ENCODE measurements at places on chromosomes 4 and X.
A peak's percentile ranks its signal among the peaks of the same experiment; 100 is the strongest.

GRCh38 chr4:8325291-8325973 is 55.9 kb downstream of the HTRA3 start:
- no peak for DNase-seq

GRCh38 chrX:121349263-121349662 is 301.9 kb downstream of the GLUD2 start:
- no peak for DNase-seq

DNA sequence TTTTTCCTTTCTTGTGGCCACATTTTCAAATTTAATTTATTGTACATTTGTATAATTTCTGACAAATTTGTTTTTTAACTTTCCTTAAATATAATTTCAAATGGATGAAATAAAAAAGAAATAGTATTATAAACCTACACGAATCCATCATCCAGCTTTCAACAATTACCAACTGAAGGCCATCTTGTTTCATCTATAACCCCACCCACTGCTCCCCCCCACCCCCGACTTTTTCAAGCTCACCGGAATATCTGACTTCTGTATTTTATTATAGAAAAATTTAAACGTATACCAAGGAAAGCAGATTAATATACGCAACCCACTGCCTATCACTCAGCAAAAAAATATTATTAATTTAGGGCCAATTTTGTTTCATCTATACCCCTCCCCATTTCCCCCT is 1.1 kb downstream of the MORF4L2 start:
- DNase-seq: no peak

GRCh38 chrX:11352296-11352741 is 59.1 kb downstream of the AMELX start:
- DNase-seq: no peak

- no peak for DNase-seq
These were observed 668.1 kb upstream of the CPEB2 start for GRCh38 chr4:14334166-14334565.

DNA sequence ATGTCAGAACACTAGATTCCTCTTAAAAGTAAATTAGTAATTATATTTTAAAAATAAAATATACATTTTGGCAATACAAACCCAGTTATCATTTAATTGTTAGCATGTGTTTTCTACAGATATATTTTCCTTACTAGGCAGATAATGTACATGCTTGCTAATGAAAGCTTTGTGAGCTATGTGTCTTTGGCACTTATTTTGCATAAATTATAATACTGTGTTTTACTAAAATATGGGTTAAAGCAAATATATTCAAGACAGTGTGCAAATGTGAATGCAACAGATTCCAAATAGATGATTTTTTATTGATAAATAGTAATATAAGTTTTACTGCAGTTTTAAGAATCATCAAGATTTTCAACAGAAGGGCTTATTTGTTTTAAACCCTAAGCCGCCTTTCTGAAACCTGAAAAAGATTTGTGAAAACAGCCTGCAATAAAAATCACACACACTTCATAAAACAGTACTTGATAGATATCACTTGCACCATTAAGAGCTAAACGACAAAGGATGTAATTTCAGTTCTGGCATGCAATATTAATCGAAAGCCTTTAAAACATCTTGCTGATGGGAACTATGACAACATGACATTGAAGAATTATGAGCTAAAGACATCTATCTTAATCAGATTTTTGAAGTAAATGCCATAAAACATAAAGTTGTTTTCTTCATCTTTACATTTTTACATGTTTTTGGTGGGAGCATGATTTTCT is 333.3 kb downstream of the DCTD start:
- DNase-seq: no peak

- DNase-seq: no peak
These were observed 300.1 kb upstream of the TRAM1L1 start for GRCh38 chr4:117385526-117385925.

GRCh38 chr4:98248934-98249333 is 12.2 kb upstream of the RAP1GDS1 start:
- no peak for DNase-seq

GRCh38 chr4:185270037-185270436 is 60.6 kb downstream of the SNX25 start:
- no peak for DNase-seq

DNA sequence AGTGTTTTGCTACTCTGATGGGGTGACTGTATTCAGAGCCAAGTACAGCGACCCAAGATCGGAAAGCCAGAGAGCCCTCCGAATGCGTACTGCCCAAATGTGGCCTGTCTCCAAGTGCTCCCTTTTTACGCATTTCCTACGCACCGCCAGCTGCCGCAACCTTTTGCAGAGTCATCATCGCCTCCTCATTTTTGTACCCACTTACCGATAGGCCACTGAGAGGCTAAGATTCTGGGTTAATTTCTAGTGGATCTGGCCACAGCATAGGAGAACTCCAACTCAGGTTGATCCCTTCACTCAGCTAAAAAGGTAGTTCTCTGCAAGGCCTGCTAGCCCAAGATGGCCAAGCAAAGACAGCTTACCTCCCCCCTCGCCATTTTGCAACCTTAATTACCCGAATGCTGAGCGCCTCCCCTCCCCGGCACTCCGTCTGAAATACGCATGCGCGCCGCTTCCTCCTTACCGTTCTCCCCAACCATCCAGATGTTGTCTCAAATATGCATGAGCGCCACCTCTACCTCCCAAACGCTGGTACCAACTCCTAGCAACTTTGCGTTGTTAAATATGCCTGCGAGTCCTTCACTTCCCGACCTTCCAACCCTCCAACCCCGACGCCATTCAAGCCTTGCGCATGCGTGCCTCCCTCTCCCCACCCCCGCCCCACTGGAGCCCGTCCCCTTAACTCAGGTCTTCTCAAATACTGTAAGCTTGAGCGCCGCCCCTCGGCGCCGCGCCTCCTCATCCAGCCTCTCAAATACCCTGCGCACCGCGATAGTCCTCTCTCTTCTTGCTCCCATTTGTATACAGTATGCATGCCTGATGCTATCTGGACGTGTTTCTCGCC is 11.8 kb upstream of the ZCCHC13 start:
- DNase-seq: peak; percentile 68

DNA sequence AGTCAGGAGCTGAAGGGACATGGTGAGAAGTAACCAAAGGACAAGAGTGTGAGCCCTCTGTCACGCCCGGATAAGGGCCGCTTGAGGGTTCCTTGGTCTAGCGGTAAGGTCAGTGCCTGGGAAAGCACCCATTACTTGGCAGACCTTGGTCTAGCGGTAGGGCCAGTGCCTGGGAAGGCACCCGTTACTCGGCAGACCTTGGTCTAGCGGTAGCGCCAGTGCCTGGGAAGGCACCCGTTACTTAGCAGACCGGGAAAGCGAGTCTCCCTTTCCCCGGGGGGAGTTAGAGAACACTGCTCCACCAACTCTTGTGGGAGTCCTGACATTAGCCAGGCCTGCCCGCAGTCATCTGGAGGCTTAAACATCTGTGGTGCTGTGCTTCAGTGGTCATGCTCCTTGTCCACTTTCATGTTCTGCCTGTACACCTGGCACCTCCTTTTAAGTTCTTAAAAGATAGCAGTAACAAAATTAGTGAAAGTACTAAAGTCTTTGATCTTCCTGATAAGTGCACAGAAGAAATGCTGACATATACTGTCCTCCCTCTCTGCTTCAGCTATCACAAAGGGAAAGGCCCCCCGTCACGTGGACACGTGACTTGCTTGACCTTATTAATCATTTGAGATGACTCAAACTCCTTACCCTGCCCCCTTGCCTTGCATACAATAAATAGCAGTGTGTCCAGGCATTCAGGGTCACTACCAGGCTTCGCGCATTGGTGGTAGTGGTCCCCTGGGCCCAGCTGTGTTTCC is 9.3 kb upstream of the SEC24B start:
- no peak for DNase-seq

- DNase-seq: no peak
These were observed 91.0 kb downstream of the ARHGAP24 start for GRCh38 chr4:85565761-85566480.

DNA sequence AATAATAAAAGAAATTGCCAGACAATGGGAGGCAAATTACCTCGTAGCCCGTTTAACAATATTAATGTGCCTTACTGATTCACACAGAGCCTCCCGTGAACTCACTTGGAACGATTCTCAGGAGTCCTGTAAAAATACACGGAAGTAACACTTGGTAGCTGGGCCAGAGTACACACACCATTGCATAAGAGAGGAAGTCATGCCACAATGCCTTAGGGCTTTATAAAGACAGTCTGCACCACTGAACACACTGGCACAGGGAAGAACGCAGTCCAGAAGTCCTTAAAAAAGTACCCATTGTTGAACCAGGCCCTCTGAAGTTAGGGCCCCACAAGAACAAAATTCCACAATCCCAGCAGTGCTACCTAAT is 15.1 kb downstream of the SLC2A9 start:
- no peak for DNase-seq

- DNase-seq: no peak
These were observed 353.3 kb downstream of the OPHN1 start for GRCh38 chrX:68079961-68080360.

GRCh38 chr4:141638230-141638629 is 1.8 kb downstream of the IL15 start:
- DNase-seq: no peak

DNA sequence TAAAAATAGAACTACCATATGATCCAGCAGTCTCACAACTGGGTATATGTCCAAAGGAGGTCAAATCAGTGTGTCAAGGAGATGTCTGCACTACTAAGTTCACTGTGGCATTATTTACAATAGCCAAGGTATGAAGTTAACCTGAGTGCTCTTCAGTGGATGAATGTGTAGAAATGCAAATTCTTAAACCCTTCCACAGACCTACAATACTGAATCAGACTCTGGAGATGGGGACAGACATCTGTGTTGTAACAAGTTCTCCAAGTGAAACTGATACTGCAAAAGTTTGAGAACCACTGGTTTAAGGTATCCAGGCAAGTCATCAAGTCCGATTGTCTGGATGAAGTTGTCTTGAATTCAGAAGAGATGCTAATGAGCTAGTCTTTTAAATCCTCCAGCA is 38.5 kb downstream of the SMAD1 start:
- DNase-seq: no peak

DNA sequence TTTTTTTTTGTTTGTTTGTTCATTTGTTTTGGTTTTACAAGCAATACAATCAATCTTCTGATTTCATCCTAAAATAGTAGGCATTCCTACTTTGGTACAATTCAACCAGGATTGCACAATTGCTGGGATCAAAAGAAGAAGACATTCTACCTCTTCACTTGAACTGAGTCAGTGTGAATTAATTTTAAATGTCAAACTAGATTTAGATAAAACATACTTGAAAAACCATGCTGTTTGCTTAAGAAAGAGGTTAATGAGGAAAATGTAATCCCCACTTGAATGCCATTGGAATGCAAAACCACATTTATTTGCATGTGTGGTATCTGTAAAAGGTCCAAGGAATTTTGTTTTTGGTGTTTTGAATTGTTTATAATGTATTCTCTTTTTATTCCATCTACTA is 40.5 kb downstream of the HAND2 start:
- no peak for DNase-seq

- DNase-seq: no peak
These were observed 126.6 kb downstream of the NPNT start for GRCh38 chr4:106021737-106022410.

GRCh38 chr4:74083546-74083945 is 15.4 kb downstream of the CXCL2 start:
- DNase-seq: no peak

DNA sequence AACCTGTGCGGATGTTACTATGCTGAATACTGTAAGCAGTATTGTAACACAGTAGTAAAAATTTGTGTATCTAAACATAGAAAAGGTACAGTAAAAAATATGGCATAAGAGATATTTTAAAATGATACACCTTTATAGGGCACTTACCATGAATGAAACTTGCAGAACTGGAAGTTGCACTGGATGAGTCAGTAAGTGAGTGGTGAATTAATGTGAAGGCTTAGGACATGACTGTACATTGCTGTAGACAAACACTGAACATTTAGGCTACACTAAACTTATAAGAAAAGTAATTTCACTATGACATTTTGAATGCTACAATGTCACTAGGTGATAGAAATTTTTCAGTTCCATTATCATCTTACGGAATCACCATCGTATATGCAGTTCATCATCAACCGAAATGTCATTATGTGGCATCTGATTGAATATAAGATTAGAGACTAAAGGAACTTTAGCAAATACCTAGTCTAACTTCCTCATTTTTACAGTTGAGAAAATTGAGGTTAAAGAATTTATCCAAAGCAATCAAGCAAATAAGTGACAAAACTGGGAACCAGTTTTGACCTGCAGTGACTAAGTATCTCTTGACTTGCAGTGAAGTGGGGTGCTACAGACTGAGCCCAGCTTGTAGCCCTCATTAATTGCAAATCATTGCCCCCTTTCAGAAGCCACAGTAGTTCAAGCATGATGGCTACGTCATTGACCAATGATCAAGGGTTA is 55.3 kb downstream of the EGF start:
- no peak for DNase-seq

GRCh38 chrX:17459661-17460060 is 84.7 kb downstream of the NHS start:
- DNase-seq: no peak

- DNase-seq: no peak
These were observed 468.2 kb downstream of the ZIC3 start for GRCh38 chrX:138034136-138034535.

Data from activated T-helper 2 cell treated with anti-CD3 and anti-CD28 coated beads, Interferon-gamma antibody, Interleukin-2, Interleukin-4, amounts not matched to agents 10 μg/mL and 5 μg/mL and 100 μg/mL, durations not matched to agents 14 hours and 24 hours and 36 hours (primary cell).